Stimulated activated CD4-positive, alpha-beta T cell treated with anti-CD3 and anti-CD28 coated beads, Interleukin-1b, Interleukin-23, amount 100 ng/mL, for 1 hour (primary cell): ENCODE measurements at places on chromosomes 2 and 18.

DNA sequence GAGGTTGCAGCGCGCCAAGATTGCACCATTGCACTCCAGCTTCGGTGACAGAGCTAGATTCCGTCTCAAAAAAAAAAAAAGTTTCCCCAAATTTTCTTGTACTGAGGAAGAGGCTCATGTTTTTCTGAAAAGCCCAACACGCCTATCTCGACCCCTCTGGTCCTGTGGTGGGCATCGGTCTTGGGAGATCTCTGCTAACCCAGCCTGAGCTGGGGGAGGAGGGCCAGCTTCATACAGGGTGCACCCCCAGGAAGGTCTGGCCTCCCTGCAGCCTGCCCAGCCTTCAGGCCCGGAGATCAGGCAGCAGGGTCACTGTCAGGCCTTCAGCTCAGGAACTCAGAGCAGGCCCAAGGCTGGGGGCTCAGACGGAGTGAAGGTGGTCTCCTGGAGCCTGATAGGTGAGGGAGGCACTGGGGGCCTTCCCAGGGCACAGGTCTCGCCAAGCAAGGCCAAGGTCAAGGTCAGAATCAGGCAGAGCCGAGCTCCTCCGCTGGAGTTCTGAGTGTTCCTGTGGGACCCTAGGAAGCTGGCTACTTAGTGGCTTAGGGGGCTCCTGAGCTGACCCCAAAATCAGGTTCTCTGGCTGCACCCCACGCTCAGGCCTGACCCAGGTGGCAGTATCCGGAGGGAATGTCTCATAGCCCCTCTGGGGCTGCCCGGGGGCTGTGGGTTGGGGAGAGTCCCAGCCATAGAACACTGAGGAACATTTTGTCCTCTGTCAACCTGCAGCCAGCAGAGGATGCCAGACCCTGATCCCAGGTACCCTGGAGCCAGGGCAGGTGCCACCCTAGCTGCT is 37.9 kb upstream of the SMAD7 start:
- no peak for DNase-seq

DNA sequence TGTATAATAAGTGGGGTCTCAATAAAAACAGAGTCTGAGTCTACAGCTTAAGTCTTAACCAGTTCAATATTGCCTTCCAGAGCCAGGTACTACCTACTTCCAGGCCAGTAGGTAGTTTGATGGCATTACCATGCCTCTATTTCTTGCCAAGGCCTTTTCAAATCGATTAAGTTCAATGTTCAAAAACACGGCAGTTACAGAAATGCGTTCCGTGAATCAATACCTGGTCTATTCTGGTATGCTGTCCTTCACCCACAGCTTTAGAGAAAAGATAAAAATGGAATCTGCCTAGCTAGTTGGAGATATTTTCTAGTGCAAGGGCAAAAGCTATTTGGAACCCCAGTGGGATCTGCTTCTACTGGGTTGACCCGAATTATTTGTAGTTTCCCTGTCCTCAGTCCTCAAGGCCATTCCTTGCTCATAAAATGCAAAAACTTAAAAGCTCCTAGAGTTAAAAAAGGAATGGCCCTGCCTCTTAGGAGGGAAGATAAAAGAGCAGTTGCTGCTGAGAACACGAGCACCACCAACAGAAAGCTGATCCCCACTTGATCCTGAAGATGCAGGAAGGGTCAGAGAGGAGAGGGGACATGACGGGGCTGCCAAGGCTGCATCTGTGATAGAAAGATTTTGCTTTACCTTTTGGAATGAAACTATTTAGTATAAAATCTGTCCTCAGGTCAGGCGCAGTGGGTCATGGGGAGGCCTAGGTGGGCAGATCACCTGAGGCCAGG is 109.6 kb upstream of the SCG2 start:
- no peak for DNase-seq

GRCh38 chr2:70046534-70046933 is 40.7 kb upstream of the PCBP1 start:
- DNase-seq: no peak

DNA sequence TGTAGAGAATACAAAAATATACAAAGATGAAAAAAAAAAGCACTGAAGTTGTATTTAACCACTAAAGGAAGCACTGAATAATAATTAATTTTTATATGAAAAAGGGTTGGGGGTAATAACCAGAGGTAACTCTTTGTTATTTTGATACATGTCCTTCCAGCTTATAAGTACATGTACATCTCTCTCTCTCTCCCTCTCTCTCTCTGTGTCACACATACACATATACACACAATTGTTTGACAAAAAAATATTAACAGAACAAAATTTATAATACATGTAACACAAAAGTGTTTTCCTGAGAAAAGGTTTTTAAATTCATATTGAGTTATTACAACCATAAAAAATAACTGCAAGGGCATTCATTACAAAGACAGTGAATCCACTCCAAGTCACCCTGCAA is 4.6 kb downstream of the WIPF1 start:
- no peak for DNase-seq

DNA sequence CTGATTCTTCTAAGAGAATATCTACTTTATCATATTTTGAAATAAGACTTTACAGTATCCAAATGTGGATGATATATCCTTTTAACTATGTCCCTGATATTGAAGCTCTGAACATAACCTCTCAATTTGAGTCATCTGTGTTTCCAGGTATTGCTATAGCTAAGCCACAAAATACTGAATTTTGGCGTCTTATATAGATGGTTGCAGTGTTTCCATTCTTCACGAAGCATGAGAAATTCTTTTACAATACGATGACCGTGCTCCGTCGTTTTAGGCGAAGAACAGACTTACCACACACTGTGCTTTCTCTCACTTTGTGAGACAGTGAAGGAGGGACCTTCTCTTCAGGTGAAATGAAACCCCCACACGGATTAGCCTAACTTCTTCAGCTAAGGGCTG is 45.3 kb downstream of the LRRFIP1 start:
- DNase-seq: no peak

GRCh38 chr2:202609381-202610145 is 25.2 kb upstream of the FAM117B start:
- DNase-seq: no peak

GRCh38 chr2:130821867-130822266 is 14.8 kb upstream of the ARHGEF4 start:
- no peak for DNase-seq

- DNase-seq: no peak
Measured at GRCh38 chr2:46009772-46010171, 287.4 kb upstream of the EPAS1 start.

DNA sequence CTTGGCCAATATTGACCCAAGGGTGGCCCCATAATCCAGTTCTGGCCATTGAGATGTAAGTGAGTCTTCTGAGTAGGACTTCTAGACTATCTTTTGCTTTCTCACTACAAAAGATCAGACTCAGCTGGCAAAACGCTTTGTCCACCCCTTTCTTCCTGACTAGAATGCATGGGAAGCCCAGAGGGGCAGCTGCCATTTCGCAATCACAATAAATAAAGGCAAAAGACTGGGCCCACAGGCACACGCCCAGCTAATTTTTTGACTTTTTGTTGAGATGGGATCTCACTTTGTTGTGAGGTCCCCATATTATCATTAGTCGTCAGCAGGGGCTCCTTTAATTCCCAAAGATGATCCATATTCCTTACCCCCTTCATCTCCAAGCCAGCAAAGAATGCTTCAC is 41.1 kb upstream of the SGPP2 start:
- DNase-seq: no peak

GRCh38 chr18:12474876-12475275 is 67.1 kb downstream of the PRELID3A start:
- no peak for DNase-seq

- no peak for DNase-seq
Measured at GRCh38 chr18:79816092-79816491, 18.4 kb downstream of the KCNG2 start.

- no peak for DNase-seq
Measured at GRCh38 chr2:44730593-44730992, 210.9 kb upstream of the SIX3 start.

DNA sequence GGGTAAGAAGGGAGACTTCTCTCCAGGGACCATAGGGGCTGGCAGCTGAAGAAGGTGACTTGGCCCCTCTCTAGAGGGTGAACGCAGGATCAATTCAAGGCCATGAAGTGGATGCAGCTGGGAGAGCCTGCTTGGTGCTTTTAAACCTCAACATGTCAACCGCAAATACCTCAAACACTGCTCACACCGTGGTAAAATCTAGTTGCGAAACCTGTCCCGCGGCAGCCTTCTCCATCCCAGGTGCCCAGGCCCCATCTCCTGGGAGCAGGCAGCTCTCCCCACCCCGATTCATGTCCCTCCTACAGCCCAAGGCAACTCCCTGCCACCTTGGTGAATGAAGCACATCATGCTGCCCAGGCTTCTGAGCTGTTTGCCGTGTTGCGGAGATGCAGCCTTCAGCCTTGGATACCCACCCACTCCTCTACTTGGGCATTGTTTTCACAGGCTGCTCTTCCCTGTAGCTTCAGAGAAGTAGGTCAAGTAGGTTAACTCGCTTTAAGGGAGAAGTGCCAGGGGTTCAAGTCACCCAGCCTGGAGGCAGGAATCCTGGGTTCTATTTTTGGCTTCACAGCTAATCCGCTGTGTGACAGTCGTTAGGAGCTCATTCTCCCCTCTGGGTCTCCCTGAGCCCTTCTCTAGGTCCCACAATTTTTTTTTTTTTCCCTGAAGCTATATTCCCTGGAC is 6.2 kb upstream of the EFR3B start:
- DNase-seq: no peak

GRCh38 chr2:32745675-32746074 is 117.8 kb downstream of the TTC27 start:
- DNase-seq: no peak
